ENCODE measurements at places on chromosomes 6 and 20.

GRCh38 chr20:44908987-44909871, 631 bp upstream of the PABPC1L start:
- no peak for DNase-seq

DNA sequence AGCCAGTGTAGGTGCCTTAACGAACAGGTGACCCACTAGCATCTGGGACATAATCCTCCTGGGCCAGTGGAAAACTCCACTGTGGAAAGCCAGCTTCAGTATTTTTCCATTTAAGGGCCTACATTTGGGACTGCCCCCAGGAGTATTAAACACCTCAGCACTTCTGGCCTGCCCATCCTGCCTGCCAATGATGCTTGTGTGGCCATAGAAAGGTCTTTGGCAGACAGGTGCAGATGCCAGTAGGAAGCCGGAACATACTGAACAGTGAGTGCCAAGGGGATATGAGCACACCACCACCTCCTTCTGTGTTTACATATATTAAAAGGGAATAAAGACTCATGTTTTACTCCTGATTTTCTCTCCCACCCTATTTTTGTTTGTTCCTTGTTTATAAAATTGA, 19.9 kb downstream of the MCM8 start:
- DNase-seq, result no peak

DNA sequence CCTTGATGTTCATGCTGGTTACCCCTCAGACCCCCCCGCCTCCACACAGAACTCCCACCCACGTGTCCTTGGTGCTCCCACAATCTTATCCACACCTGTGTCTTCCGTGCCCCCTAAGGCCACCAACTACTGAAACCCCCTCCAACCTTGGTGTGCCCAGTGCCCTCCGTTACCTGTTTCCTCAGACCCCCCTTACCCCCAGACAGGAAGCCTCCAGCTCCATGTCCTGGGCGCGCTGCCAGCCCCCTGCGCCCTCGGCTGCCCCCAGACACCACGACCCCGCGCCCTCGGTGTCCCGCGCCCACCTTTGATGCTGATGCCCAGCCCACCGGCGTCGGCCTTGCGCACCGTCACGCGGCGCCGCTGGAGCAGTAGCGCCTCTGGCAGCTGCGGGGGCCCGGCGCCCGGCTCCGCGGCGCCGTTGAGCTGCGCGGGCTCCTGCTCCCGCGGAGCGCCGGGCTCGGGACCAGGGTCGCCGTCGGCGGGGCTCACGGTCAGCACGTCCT, 504 bp downstream of the SNTA1 start:
- DNase-seq, result peak; percentile 15

GRCh38 chr6:42222448-42222847, 4.8 kb upstream of the MRPS10 start:
- no peak for DNase-seq

DNA sequence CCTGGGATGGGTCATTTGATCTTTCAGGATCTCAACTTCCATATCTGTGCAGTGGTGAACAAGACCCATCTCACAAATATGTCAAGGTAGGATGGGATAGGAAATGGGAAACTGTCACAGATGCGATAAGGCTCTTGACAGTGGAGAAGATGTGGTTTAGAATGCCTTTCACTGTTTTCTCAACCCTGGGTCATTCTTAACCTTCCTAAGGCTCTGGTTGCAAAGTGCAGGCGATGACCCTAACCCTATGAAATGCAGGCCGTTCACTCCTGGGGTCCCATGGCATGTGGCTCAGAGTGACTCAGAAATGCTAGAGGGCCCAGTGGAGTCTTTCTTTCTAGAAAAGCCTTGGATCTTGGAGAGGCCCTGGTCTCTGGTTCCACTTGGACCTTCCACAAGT, 61.7 kb downstream of the FOXA2 start:
- DNase-seq, result no peak

DNA sequence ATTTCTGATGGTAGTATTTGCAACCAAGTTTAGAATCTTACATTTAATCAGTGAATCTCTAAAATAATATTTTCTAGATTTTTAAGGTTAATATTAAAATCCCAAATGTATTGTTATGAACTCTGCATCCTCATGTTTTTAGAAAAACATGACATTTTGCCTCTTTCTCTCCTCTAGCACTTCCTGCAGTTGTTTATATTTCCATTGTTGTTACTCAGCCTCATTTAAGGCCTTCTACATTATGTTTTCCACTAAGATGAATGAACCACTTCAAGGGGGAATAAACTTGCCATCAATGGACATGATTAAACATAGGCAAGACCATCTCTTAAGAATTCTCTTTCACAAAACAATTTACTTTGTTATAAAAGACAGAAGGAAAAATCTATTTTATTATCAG, 333.5 kb upstream of the IRAK1BP1 start:
- no peak for DNase-seq

- no peak for DNase-seq
Observed at GRCh38 chr6:169521825-169522224, 180.0 kb downstream of the WDR27 start.

DNA sequence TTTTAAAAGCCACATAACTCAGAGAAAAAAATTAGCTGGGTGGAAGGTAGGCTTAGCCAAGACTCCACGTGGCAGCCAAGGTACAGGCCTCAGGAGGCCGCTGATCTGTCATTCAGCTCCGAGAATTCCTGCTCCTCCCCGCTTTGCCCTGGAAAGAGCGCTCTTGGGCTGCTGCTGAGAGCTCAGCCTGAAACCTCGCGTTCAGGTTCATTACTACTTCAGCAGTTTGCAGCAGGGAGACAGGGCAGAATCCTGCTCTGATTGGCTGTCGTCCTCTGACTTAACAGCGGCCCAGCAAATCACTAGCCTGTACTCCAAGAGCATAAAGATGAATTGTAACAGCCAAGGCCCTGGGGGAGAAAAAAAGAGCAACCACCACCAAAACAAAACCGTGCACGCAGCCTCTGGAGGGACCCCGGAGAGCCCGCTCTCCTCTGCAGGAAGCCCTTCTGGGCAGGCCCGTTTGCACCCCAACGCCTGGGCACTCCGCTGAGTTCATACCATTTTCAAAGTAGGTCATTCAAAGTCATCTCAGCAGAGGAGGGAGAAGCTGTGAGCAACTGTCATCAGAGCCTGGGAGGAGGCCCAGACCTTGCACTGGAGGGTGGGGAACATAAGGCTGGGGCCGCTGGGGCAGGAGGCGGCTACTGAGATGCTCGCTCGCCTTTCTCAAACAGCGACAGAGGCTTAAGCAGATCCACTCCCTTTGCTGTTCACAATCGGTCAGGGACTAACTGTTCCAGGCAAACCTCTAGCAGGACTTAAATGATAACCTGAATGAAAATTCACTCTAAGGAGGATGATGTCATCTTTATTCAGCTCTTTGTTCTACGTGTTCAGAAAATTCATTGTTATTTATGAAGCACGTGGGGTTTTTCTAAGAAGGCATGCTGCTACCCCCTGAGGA, 42.3 kb upstream of the ATXN1 start:
- no peak for DNase-seq

- no peak for DNase-seq
Observed at GRCh38 chr6:151239603-151240035, at the start of gene AKAP12. AKAP12 (plus strand) TSS chr6:151239967; CDS start chr6:151240563, 596 bp downstream.

DNA sequence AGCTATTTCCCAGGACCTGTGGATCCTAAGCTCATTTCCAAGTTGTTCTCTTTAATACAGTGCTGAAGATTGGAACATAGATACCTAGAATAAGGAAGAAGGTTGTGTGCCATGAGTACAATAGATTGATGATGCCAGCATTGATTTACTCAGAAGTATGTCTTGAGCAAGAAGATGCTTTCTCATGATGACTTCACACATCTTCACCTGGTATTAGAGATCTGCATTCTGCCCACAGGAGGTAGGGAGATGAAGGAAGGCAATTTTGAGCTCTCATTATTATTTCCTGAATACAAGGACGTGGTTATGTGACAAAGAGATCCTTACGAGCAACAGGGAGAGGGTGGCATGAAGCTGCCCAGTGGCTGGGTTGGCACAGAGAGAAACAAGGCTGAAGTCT, 20.0 kb upstream of the ZNF165 start:
- DNase-seq, result no peak

DNA sequence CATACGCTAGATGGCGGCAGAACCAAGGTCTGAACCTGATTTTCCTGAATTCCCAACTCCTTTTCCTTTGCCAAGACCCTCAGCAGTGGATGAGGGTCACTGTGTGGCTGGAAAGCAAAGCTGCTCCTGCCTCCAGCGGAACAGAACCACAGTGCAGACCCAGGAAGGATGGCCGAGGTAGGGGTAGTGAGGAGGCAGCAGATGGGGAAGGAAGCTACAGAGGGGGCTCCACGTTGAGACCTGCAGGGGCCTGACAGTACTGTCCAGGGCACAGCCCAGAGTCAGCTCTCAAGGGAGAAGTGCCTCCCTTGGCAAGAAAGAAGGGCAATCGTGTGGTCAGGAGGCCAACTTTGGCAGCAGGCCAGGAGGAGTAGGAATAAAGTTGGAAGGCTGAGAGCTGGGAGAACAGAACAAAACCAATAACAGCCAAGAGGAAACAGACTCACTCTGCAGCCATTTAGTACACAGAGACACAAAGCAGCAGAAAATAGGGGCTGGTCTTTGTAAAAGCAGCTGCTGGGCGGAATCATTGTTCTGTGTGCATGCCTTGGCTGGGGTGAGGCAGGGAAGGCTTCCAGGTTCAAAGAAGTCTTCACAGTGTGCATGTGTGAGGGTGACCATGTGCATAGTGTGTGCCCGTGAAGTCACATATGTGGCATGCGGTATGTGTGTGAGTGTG, 3.1 kb downstream of the GABRR2 start:
- DNase-seq, result no peak

All from stimulated activated CD8-positive, alpha-beta memory T cell treated with anti-CD3 and anti-CD28 coated beads, Interleukin-7, amount 100 ng/mL, for 4 hours (primary cell).